GM23338 (cell line): ENCODE measurements at places on chromosomes 16 and 17. TPM values are rescaled to one million over a fixed set of nuclear protein-coding genes. Genes with fewer than 3 reads are reported as not detected.

CCL17 gene
- not detected in 2 replicates for polyA plus RNA-seq

TBC1D26 gene
- polyA plus RNA-seq = 0.84 and 1.1 TPM in 2 replicates

ASIC2 gene
- polyA plus RNA-seq = 0.37 and 0.52 TPM in 2 replicates

CYBC1 gene
- polyA plus RNA-seq = 22.5 and 24.7 TPM in 2 replicates

ABCC1 gene
- 11.0 and 12.6 TPM in 2 replicates for polyA plus RNA-seq

CDRT15L2 gene
- polyA plus RNA-seq = not detected in 2 replicates

ALOX12 gene
- polyA plus RNA-seq = 1.5 and 1.8 TPM in 2 replicates

CRHR1 gene
- polyA plus RNA-seq = 0.09 and 0.19 TPM in 2 replicates

CD68 gene
- polyA plus RNA-seq = not detected in 2 replicates

MTMR4 gene
- polyA plus RNA-seq = 8.8 and 11.1 TPM in 2 replicates

PPP1R27 gene
- 0.40 and 0.65 TPM in 2 replicates for polyA plus RNA-seq

CBLN1 gene
- 1.2 and 2.1 TPM in 2 replicates for polyA plus RNA-seq

NFATC3 gene
- 9.2 and 9.3 TPM in 2 replicates for polyA plus RNA-seq

BICDL2 gene
- polyA plus RNA-seq = 12.7 and 13.4 TPM in 2 replicates

MFSD6L gene
- 0.52 and 1.4 TPM in 2 replicates for polyA plus RNA-seq

TCAP gene
- 0.61 and 0.80 TPM in 2 replicates for polyA plus RNA-seq

MT1H gene
- 425 and 442 TPM in 2 replicates for polyA plus RNA-seq

SMIM36 gene
- not detected in 2 replicates for polyA plus RNA-seq

CCP110 gene
- polyA plus RNA-seq = 8.3 and 10.7 TPM in 2 replicates

GCSH gene
- 389 and 397 TPM in 2 replicates for polyA plus RNA-seq

KRTAP4-3 gene
- polyA plus RNA-seq = not detected in 2 replicates

KRTAP4-4 gene
- not detected in 2 replicates for polyA plus RNA-seq

ALOX15B gene
- polyA plus RNA-seq = 0.33 and 0.42 TPM in 2 replicates

SGSM2 gene
- polyA plus RNA-seq = 13.7 and 14.3 TPM in 2 replicates

SLX1A gene
- polyA plus RNA-seq = 97.5 and 112 TPM in 2 replicates

CCL2 gene
- 17.5 and 18.5 TPM in 2 replicates for polyA plus RNA-seq

OR3A2 gene
- 1.1 and 1.5 TPM in 2 replicates for polyA plus RNA-seq

LHX1 gene
- 0.74 and 1.1 TPM in 2 replicates for polyA plus RNA-seq

COL1A1 gene
- polyA plus RNA-seq = 21.2 and 22.4 TPM in 2 replicates

NLGN2 gene
- polyA plus RNA-seq = 14.4 TPM in 2 replicates

NPIPA2 gene
- 21.3 TPM in 2 replicates for polyA plus RNA-seq

KRT15 gene
- polyA plus RNA-seq = not detected in 2 replicates

PRR11 gene
- 50.0 and 55.9 TPM in 2 replicates for polyA plus RNA-seq
